ENCODE measurements at places on chromosomes 13 and 19.

GRCh38 chr13:104034891-104035290, 968.7 kb upstream of the SLC10A2 start:
- no peak for DNase-seq

DNA sequence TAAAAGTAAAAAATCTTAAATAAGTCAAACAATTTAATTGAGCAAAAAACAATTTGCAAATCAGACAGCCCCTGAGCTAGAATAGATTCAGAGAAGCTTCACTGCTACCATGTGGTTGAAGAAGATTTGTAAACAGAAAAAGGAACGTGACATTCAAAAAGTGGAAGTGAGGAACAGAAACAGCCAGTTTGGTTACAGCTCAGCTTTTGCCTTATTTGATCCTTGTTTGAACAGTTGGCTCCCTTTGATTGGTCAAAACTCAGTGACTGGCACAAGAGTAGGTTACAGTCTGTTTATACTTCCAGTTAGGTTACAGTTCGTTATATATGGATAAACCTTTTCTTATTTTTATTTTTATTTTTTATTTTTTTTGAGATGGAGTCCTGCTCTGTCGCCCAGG, 5.8 kb downstream of the ZNF221 start:
- DNase-seq: no peak

DNA sequence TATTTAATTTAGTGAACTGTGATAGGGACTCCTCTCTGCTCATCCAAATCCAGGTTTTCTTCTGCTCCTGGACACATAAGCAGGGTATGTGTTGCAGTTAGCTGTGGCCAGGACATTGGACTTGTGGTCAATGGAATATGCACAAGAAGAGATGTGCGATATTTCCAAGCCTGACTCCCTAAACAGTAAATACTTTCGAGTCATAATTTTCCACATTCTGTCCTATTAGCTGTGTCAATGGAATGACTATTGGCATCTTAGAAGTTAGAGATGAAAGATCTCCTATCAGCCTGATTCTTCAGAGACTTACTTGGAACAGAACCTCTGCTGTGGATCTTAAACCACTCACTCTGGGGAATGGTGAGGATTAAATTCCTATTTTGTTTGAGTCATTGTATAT, 771.0 kb downstream of the EFNB2 start:
- DNase-seq: no peak

- DNase-seq: no peak
These were observed 572.5 kb upstream of the SLC10A2 start for GRCh38 chr13:103638706-103639105.

- no peak for DNase-seq
These were observed 757 bp downstream of the CCDC124 start for GRCh38 chr19:17933414-17934129.

GRCh38 chr13:111845621-111846351, 221.2 kb upstream of the SOX1 start:
- no peak for DNase-seq

- no peak for DNase-seq
These were observed 36.1 kb downstream of the OLFM4 start for GRCh38 chr13:53064731-53065130.

DNA sequence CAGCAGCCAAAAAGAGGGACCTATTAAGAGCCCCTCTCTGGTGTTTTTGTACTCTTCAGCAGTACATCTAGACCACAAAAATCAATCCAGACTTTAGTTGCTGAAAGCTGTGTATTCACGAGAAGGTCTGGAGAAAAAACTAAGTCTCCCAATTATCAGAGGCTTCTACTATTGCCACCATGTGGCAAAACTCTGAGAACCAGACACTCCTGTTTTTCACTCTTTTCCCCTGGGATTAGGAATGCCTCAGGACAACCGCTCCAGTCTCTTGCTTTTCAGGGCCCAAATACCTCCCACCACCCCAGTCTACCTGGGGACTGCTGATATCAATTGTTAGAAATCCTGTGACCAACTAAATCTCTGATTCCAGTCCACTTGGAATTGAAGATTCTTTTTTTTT, 30.1 kb upstream of the OBI1 start:
- no peak for DNase-seq

GRCh38 chr13:20188667-20189553, 3.8 kb downstream of the GJB2 start:
- DNase-seq: no peak

GRCh38 chr19:51136851-51137551, 5.1 kb upstream of the SIGLEC7 start:
- no peak for DNase-seq

DNA sequence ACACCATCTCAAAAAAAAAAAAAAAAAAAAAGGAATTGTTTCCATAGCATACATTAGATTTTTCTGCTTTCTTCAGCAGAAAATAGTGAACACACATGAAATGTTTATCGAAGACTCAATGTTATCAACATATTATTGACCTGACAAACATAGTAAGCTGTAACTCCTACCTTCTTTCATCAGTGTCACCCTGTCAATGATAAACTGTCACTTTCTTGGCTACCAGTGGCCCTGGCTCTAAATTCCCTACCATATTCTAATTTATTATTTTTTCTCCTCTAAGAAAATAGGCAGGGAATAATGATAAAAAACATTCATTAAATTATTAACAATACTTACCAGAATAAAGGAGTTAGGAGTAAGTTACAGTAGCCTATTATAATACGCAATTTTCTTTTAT, 127.3 kb upstream of the KLHL1 start:
- DNase-seq: no peak

- no peak for DNase-seq
These were observed 29.6 kb downstream of the ADPRHL1 start for GRCh38 chr13:113423520-113424163.

DNA sequence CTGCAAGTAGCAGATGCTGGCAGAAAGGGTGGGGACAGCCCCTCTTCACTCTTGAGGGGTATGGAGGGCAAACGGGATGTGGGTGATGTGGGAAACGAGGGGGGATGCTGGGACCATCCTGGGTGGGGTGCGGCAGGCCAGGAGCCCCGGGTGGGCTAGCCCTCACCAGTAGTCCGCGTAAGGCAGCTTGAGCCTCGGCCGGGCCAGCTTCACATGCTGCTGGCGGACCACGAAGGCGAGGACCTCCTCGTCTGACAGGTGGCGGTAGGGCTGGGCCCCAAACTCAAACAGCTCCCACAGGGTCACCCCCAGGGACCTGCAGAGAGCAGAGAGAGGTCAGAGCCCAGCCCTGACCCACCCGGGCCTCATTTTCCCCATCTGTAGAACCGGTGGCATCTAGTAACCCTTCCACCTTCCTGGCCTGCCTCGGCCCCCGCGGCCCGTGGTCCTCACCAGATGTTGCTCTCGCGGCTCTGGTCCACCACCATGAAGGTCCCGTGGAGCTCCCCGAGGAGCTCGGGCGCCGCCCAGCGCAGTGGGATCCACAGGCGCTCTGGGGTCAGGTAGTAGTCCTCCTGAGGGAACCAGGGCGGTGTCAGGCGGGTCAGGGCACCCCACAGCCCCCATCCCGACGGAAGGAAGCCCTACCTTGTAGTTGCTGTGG, 10.7 kb downstream of the LMTK3 start:
- DNase-seq: no peak

DNA sequence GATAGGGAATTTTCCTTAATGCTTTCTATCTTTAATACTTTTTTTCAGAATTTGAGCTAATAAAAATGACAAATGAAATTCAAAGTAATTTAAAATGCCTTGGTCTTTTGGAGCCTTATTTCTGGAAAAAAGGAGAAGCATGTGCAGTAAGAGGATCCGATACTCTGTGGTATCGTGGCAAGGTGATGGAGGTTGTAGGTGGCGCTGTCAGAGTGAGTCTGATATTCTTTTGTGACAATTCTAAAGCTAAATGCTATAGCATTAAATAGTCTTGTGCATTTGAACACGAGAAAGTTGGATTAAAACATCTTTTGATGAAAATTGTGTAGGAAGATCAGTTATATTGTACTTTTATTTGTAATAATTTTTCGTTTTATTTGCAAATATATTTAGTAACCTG, 95.0 kb downstream of the RNF17 start:
- no peak for DNase-seq

DNA sequence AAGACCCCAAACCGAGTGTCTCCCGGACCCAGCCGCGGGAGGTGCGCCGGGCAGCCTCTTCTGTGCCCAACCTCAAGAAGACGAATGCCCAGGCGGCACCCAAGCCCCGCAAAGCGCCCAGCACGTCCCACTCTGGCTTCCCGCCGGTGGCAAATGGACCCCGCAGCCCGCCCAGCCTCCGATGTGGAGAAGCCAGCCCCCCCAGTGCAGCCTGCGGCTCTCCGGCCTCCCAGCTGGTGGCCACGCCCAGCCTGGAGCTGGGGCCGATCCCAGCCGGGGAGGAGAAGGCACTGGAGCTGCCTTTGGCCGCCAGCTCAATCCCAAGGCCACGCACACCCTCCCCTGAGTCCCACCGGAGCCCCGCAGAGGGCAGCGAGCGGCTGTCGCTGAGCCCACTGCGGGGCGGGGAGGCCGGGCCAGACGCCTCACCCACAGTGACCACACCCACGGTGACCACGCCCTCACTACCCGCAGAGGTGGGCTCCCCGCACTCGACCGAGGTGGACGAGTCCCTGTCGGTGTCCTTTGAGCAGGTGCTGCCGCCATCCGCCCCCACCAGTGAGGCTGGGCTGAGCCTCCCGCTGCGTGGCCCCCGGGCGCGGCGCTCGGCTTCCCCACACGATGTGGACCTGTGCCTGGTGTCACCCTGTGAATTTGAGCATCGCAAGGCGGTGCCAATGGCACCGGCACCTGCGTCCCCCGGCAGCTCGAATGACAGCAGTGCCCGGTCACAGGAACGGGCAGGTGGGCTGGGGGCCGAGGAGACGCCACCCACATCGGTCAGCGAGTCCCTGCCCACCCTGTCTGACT, 7.9 kb downstream of the MAP1S start:
- no peak for DNase-seq

GRCh38 chr13:48004201-48004600, 3.1 kb upstream of the SUCLA2 start:
- no peak for DNase-seq

DNA sequence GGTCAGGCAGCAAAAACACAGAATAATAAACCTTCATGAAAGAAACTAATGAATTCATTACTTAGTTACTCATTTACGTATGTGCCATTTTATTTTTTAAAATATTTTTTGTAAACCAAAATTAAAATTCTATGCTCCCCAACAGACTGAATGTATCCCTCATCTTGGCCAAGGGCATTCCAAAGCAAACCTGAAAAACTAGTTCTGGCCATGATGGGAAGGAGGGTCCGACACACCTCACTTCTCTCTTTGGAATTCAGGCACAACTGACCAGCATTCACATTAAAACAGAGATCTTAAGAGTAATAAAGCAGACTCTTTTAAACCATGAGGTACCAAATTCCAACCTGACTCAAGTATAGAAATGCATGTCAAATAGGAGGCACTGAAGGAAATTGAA, 1576.9 kb upstream of the SPRY2 start:
- no peak for DNase-seq

DNA sequence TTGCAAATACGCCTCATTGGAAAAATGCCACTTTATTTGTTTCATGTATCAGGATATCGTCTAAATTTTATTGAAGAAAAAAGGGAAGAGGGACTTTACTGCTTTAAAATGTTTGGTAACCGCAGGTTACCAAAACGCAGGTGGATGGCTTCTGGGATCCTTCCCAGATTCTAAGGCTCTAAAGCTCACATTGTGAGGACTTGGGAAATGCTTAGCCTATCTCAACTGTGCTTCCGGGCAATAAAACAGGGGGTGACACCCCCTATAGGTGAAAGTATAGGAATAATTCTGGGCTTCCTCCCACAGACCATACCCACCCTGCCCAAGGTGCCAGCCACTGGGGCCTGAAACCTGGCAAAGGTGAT, 73.2 kb upstream of the IPO5 start:
- no peak for DNase-seq

DNA sequence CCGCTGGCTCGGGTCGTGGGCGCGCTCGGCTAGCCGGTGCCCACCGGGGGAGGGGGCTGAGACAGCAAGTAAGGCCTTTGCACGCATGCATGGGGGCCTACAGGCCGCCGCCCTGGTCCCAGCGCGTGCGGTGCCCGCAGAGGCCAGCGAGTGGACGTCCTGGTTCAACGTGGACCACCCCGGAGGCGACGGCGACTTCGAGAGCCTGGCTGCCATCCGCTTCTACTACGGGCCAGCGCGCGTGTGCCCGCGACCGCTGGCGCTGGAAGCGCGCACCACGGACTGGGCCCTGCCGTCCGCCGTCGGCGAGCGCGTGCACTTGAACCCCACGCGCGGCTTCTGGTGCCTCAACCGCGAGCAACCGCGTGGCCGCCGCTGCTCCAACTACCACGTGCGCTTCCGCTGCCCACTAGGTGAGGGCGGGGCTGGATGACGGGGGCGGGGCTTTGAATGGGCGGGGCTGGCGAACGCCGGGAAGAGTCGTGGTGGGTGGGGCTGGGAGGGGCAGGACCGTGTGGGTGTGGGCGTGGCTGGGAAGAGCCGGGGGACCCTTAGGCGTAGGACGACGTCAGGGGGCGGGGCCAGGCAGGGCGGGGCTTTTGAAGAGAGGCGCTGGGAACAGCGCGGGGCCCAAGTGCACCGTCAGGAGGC, 2.1 kb downstream of the CILP2 start:
- no peak for DNase-seq

GRCh38 chr13:46633416-46633815, 80.4 kb downstream of the LRCH1 start:
- DNase-seq: peak; percentile 49

- DNase-seq: no peak
These were observed 411.2 kb downstream of the FGF9 start for GRCh38 chr13:22082030-22082429.

DNA sequence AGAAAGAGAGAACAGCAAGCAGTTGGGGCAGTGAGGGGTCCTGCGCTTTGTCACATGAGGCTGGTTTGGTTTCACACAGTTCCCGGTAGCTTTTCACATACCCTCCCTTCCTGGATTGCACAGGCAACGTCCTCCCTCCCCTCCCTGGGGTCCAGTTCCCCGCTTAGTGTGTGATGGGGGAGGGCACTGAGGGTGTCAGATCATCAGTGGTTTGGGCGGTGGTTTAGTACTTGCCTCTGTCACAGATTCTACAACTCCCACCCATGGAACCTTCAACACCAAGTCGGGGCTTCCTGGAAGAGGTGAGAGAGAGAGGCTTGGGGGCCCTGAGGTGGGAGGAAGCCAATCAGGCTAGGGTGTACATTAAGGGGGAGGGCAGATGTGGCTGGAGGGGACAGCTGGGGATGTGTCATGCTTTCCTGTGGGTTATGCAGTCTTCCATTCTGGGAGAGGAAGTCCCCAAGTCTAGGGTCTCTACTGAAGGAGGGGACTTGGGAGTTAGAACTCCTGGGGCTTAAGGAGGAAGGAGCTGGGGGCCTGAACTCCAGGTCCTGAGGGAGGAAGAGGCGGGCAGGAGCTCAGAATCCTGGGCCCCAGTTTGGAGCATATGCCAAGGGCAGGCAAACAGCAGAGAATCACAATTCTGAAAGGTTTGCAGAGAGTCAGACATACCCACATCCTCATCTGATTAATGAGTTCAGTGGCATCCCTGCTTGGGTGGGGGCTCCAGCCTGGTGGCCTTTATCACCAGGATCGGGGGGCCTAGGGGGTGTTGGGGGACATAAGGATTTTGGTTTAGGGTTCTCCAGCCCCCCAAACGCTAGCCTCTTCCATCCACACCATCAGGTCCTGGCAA, at the start of gene NKG7:
NKG7 (minus strand) TSS at position 6 of the 856 bp plus-strand sequence. CDS start 119 bp downstream, outside the sequence.
- no peak for DNase-seq

GRCh38 chr19:31908080-31908479, 437.3 kb upstream of the ZNF507 start:
- no peak for DNase-seq

Measured in HFF-Myc (cell line).